HuH-7 (cell line): ENCODE measurements at places on chromosomes 2 and 18.

DNA sequence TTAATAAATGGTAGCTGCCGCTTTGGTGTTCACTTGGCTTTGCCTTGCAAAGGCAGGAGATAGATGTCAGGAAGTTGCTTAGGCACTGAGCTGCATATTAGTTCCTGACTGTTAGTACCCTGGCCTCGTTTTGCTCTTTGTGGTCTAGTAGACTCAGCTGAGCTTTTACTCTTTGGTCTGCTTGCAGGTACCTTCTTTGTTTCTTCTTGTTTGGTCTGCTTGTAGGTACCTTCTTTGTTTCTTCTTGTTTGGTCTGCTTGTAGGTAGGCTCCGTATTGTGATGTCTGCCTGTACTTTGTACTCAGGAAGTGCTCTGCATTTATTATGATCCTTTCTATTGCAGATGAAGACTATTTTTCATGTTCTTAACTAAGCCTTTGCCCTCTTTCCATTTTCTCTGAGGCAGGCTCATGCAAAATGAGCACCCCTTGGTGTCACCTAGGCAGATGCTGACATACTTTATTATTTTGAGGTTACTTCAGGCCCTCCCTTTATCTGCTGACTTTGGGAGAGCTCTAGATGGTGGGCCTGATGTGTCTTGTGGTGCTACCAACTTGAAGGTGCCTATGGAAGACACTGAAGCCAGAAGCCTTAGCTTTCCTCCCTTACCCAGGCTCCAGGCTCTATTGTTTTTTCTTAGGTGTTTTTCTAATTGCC, 6.0 kb downstream of the RPIA start:
- DNase-seq = no peak

DNA sequence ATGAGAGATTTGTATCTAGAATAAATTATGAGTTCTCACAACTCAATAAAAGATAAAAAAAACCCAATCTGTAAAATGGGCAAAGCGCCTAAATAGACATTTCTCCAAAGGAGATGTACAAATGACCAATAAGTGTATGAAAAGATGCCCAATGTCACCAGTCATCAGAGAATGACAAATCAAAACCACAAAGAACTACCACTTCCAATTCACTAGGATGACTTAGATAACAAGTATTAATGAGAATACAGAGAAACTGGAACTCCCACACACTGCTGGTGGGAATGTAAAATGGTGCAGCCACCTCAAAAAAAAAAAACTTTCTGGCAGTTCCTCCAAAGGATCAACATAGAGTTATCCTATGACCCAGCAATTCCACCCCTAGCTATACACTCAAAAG, 17.4 kb upstream of the COL6A3 start:
- DNase-seq = no peak

- DNase-seq = no peak
These were observed 10.0 kb downstream of the DNAJB2 start for GRCh38 chr2:219289195-219289536.

- DNase-seq = no peak
These were observed 1.6 kb downstream of the EHD3 start for GRCh38 chr2:31235504-31235902.

DNA sequence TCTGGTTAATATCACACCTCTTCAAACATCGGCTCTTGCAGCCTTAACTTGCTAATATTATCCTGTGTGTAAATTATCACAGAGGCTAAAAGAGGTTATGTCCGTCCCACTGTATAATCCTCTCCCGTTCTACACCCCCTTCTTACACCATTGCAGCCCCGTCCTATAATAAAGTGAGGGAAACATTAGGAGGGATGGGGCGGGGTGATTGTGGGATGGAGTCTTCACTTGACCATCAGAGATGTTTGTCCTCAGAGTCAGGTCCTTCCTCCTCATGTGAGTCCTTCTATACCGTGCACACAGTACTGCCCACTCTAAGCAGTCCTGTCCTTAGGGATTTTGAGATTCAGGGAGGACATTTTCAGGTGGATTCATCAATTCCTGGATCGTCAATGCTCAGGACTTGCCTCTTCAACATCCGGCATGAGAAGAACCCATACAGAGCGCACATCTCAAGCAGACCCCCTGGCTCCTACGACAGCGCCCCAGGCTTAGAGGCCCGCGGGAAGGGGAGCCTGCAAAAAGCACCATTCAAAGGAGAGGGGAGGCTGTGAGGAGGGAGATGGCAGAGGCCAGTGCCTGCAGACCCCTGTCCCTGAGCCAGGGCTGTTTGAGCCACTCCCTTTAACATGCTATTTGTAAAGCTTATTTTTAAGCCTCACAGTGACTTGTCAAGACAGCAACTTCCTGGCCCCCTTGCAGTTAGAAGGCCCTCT, 42.8 kb upstream of the ASB18 start:
- DNase-seq = no peak

DNA sequence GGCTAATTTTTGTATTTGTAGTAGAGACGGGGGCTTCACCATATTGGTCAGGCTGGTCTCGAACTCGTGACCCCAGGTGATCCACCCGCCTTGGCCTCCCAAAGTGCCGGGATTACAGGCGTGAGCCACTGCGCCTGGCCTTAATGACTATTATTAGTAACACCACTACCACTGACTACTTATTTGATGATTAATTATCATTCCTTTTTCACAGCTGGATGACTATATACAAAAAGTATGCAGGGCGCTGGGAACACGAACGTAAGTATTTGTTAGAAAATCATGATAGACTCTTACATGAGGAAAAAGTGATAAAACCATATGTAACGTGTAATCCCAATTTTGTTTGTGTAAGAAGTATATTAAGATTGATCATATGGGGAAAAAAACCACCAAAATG, 21.6 kb downstream of the DARS1 start:
- DNase-seq = no peak

DNA sequence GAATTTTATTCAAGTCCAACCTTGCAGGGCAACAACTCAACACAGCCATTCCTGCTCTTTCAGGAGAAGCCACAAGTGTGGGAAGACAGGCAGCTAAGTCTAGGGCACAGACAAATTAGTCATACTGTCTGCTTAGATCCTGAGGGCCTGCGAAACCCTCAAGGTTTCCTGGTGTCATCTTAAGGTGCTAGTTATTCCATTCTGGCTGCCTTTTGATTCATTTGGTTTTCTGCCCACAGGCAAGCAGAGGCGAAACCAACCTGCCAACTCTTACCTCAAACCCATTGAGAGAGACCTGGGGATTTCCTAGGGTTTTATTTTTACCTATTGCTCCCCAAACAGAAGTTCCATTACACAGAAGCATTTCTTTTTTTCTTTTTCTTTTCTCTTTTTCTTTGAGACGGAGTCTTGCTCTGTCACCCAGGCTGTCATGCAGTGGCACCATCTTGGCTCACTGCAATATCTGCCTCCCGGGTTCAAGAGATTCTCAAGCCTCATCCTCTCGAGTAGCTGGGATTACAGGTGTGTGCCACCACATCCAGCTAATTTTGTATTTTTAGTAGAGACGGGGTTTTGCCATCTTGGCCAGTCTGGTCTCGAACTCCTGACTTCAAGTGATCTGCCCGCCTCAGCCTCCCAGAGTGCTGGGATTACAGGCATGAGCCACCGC, 23.7 kb upstream of the SCYGR1 start:
- no peak for DNase-seq
